ENCODE measurements at places on chromosomes 1 and 21.

- peak; percentile 10 for DNase-seq
These were observed at the start of gene CCDC24 for GRCh38 chr1:43991476-43992231. Gene CCDC24 (plus strand): TSS chr1:43991599. CDS start chr1:43991879, 280 bp downstream.

- no peak for DNase-seq
These were observed 43.5 kb downstream of the RRAGC start for GRCh38 chr1:38815903-38816627.

DNA sequence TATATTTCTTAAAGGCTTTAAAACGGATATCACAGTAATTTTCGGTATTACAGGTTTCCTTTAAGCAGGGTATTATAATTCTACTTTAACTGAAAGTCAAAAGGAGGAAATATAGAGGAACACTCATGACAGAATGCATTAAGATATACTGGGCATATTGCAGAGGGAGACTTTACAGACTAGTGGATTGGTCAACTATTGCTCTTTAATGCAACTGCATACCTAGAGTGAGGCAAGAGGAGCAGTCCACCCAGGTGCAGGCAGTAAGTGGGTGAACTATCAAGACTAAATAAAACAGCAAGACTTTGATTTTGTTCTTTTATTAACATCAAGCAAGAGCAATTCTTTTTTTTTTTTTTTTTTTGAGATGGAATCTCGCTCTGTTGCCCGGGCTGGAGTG, 10.5 kb downstream of the SCAF4 start:
- DNase-seq: no peak

GRCh38 chr21:42515708-42516502, 2.3 kb downstream of the SLC37A1 start:
- DNase-seq: no peak

DNA sequence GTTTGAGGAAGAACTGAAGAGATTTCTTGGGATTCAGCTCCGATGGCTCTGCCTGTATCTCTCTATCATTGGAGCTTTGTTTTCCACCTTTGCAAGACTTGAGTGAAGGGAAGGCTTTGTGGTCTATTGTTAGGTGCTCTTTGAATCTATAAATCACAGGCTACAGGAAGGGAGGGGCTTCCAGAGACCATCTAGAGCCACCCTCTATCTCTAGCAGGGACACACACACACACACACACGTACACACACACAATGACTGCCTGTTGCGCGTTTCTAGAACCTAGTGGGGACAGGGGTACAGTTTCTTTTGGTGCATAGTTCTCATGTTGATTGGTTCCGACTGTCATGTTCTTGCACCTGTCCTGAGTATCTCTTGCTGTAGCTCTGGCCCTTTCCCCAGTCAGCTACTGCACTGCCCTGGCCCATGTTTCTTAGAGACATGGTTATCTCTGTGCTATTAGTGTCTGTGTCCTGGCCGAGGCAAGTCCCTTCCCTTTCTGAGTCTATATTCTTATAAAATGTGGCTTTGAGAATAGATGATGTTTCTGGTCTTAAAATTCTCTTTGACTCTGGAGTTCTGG, 60.7 kb downstream of the MAN1C1 start:
- no peak for DNase-seq

- DNase-seq: no peak
These were observed 92.1 kb upstream of the ADAMTS5 start for GRCh38 chr21:27058673-27059605.

DNA sequence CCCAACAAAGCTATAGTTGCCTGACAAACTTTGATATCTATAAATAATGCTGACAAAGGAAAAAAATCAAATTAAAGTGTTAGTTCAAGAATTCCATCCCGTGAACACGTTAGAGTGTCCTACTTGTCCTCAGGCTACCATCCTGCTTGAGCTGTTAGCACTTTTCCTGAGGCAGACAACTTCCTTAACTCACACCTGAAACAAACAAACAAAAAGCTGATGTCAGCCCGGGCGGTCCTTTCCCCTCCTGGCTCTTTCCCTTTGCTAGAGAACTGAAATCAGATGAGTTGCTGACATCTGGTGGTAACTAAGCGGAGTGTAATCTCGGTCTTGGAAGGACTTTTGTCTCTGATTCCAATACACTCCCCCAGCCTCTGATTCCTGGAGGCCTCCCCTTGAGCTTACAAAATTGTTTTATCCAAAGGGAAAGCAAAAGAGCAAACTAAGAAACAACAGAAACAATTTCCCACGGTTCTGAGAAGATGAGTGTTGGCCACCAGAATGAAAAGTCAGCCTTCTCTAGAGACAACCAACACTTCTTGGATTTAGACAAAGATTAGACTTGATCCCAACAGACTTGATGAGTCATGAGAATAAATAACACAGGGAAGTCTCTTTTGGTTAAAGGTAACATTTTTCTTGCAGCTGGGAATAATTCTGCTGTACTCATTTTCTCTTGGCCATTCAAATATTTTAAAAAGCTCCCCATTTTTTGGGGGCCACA, 135.4 kb downstream of the PROX1 start:
- peak; percentile 83 for DNase-seq

GRCh38 chr21:29808153-29808552, 131.6 kb downstream of the GRIK1 start:
- DNase-seq: no peak

GRCh38 chr1:46490656-46491442, 1.2 kb downstream of the DMBX1 start:
- DNase-seq: no peak

- no peak for DNase-seq
These were observed 251.9 kb upstream of the B3GALT2 start for GRCh38 chr1:193438312-193438711.

- DNase-seq: no peak
These were observed 142.5 kb upstream of the VANGL1 start for GRCh38 chr1:115499253-115499652.
